Activated CD8-positive, alpha-beta memory T cell treated with anti-CD3 and anti-CD28 coated beads, Interleukin-2, amount 50 U/mL, for 48 hours (primary cell): ENCODE measurements at places on chromosomes 7 and 10.

DNA sequence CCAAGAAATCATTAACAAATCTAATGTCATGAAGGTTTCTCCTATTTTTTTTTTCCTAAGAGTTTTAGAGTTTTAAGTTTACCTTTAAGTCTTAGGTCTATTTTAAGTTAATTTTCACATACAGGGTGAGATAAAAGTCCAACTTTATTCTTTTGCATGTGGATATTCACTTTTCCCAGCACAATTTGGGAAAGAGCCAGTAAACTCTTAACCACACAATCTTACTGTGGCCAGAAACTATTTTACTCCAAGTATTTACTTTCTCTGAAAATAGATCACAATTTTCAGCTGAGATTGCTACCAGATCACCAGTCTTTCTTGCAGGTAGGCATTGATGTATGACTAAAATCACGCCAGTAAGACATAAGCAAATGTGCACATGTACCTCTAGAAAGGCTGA, 728.5 kb downstream of the TNS3 start:
- no peak for DNase-seq

DNA sequence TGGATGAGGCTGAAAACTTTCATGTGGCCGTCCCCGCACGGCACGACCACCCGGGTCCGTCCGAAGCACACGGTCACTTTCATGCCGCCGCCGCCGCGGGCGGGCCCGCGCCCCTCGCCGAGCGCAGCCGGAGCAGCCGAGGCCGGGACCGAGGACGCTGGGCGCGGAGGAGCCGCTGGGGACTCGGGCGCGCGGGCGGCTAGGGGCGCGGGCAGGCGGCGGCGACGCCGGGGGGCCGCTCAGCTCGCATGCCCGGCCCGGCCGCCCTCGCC, 247 bp downstream of the PARD3 start:
- DNase-seq, result no peak

- no peak for DNase-seq
Observed at GRCh38 chr7:36408589-36408988, 18.9 kb downstream of the ANLN start.

GRCh38 chr7:111510584-111511378, 51.5 kb downstream of the IMMP2L start:
- no peak for DNase-seq

- DNase-seq, result no peak
Observed at GRCh38 chr10:22723343-22723779, 9.0 kb upstream of the PIP4K2A start.

GRCh38 chr10:68963151-68963550, 7.2 kb downstream of the DDX21 start:
- DNase-seq, result no peak

GRCh38 chr7:94738071-94738470, 82.1 kb upstream of the SGCE start:
- DNase-seq, result no peak

DNA sequence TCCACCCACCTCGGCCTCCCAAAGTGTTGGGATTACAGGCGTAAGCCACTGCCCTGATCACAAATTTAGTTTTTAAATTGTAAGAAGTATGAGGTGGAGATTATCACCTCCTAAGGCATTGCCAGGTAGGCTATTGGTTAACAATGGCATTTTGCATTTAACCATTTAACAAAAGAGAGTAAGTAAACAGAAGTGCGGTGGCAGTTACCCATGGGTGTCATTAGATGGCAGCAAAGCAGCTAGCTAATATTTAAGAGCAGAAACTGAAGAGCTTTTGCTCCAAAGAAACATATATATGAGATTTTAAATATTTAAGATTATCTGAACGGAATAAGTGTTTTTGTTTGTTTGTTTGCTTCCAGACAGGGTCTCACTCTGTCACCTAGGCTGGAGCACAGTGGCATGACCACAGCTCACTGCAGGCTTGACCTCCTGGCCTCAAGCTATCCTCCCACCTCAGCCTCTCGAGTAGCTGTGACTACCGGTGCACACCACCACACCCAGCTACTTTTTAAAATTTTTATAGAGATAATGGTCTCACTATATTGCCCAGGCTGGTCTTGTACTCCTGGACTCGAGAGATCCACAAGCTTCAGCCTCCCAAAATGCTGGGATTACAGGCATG, 325.5 kb upstream of the C7orf33 start:
- no peak for DNase-seq

- no peak for DNase-seq
Observed at GRCh38 chr10:68074031-68074774, 880 bp downstream of the HERC4 start.

GRCh38 chr10:118742782-118743181, 12.0 kb downstream of the CACUL1 start:
- no peak for DNase-seq

DNA sequence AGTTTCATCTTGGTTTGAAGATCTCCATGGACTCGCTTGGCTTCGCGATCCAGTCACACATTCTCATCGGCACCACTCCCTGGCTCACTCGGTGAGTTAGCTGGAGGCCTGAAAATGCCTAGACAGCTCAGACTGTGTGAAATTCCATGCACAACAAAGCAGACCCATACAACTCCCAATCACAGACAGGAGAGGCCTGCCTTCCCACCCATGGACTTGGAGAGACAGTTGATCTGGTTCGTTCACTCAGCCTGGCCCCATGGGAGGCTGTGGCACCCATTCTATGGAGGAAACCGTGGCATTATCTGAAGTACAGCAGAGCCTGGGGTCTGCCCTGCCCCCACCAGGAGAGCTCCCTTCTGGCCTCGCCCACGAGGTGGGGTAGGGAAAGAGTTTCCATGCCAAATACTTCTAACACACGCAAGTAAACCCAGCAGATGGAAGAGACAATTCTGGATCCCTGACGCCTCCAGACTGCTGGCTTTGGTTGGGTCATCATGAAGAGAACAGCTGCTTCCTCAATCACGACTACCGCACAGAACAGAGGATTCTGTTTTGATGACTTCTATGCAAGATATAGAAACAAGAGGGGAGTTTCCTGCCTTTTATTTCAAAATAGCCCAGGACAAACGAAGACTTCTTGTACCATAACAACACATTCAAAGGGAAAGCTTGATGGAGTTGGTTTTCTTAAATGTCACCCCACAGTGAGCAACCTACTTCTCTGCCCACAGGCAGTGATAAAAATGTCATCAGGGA, 15.9 kb downstream of the FAM53B start:
- no peak for DNase-seq

GRCh38 chr10:86598151-86598550, 56.2 kb upstream of the OPN4 start:
- no peak for DNase-seq

- DNase-seq, result no peak
Observed at GRCh38 chr10:125846894-125847293, 23.5 kb downstream of the BCCIP start.

- DNase-seq, result no peak
Observed at GRCh38 chr7:19030281-19030680, 87.2 kb downstream of the TWIST1 start.

- no peak for DNase-seq
Observed at GRCh38 chr7:52571026-52571425, 464.4 kb upstream of the POM121L12 start.

DNA sequence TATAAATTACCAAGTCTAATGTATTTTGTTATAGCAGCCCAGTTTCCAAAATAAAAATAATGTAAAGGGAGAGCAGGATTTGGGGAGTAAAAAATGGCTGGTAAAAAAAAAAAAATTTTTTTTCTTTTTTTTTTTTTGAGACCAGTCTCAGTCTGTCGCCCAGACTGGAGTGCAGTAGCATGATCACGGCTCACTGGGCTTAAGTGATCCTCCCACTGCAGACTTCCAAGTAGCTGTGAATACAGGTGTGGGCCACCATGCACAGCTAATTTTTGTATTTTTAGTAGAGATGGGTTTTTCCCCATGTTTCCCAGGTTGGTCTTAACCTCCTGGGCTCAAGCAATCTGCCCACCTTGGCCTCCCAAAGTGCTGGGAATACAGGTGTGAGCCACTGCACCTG, 4.8 kb upstream of the LSM8 start:
- no peak for DNase-seq

DNA sequence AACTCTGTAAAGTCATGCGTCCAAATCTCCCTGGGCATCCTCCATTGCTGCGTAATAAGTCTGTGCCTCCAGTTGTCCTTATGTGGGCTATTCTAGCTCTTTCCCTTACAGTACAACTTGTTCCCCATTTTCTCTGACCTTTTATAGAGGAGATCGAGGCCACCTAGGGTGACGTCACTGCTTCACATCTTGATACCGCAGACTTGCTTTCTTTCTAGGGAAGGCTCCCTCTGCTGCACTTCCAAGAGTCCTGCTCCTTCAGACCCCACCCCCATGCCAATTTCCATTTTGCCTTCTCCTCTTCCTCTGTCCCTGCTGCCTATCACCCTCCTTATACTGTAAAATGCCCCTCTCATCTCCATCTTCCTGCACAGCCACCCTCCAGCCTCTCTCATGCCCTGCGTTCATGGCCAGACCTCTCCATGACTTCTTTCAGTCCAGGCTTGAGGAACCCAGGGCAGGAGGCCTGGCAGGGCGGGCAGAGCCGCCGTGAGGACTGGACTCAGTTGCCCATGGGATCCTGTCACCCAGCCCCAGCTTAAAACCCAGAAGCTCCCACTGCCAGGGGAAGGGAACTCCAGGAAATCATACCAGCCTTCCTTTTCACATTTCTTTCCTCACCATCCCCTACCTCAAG, 57.5 kb downstream of the CAMK1D start:
- peak; percentile 39 for DNase-seq

DNA sequence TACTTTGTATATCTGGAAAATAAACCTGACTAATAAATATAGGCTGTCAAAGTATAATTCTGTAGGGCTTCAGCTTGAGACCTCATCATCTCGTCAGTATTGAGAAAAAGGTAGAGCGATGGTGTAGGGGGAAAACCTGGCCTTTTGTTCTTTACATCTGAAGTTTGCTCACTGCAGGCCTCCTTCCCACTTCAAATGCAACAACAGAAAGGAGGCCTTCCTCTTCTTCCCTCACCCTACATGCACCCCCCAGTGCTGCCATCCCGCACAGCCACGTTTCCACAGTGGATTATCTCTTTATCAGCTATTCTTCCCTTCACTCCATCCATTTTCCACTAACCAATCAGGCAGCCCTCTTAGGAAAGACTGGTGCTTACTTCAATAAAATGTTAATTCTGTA, 112.3 kb downstream of the VTI1A start:
- no peak for DNase-seq

DNA sequence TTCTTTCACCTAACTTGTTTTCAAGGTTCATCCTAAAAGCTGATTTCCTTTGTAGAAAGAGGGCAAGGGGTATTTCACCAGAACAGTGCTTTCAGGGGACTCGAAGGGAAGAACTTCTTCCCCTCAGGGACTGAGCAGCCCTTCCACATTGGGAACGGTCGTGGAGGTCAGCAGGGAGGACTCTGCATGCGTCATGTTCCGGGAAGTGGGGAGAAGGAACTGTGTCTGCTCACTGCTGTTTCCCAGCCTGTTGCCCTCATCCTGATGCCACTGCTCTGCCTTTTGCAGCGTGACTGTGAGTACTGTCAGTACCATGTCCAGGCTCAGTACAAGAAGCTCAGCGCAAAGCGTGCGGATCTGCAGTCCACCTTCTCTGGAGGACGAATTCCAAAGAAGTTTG, 27.2 kb downstream of the MCM10 start:
- no peak for DNase-seq

- DNase-seq, result no peak
Observed at GRCh38 chr7:114217026-114217806, 197.4 kb upstream of the FOXP2 start.

DNA sequence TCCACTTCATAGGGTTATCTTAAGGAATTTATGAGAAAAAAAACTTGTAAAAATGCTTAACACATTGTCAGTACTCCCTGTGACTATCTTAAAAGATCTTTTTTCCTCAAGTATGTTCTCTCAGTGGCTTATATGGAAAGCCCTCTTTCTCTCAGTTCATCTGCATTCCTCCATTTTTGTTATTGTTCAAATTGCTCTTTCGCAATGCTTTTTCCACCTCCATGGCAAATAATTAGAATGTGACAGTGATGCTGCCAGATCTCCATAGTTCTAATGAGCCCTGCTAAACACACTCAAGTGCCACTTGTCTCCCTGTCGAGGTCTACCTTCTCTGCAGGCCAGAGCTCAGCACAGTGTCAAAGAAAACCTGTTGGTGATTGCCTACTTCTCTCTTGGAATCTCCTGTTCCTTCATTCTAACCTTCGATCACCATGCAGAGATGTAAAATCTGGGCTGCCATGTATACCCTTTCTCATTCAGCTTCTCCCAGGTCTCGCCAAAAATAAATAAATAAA, 37.2 kb upstream of the ABCB5 start:
- DNase-seq, result no peak

- no peak for DNase-seq
Observed at GRCh38 chr10:61662794-61663259, at the start of gene CABCOCO1. CABCOCO1 (plus strand) TSS chr10:61662929; CDS start chr10:61662973, 44 bp downstream.

DNA sequence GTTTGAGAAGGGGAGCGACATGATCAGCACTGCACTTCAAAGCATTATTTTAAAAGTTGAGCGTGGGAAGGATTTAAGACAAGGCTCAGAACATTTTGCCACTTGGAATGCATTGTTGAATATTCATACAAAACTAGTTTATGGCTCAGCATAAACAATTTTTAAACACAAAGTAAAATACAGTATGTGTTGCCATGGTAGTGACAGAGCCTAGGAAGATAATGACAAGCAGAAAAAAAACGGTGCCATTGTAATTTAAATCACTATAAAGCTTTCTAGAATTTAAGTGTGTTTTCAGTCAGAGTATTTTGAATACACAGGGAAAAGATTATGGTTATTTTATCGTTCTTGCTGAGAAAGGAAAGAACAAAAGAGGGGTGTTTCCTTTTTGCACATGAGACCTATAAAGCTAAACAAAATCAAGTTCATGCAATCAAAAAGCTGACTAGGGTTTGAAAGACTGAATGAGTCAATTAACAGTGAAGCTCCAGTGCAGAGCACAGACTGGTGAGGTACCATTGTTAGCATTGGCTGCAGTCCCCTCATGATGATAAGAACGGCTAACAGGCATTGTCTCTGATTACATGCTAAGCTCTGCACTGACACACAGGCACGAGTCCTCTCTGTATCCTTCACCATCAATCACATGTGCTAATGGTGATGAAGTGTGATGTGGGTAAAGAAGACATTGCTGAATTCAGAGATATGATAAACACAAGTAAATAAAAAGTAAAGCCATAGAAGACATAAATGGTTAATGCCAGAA, 181.9 kb upstream of the VSTM2A start:
- no peak for DNase-seq

DNA sequence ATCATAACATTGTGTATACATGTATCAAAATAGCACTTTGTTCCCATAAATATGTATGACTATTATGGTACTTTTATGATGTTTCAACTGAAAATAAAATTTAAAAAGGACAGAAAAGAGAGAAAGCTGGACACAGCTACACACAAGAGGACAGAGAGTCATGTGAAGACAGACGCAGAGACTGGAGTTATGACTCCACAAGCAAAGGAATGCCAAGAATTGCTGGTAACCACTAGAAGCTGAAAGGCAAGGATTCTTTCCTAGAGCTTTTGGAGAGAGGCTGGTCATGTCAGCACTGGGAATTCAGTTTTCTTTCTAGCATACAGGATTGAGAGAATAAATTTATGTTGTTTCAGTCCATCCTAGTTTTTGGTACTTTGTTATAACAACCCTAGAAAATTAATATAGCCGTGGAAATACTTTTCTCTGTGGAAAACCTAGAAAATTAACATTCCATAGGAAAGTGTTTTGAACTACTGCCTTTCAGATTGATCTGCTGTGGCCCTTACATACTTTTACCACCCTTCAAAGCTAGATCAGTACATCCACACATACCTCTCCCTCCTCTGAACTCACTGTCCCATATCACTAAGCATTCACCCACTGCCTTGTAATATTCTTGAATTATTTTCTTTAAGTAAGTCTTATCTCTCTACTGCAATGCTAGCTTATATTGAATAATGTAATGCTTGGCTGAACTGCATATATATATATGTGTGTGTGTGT, 575.3 kb downstream of the IPMK start:
- no peak for DNase-seq

- no peak for DNase-seq
Observed at GRCh38 chr7:67597161-67597560, 600.5 kb downstream of the TYW1 start.
